Osteoblast (primary cell): ENCODE measurements at places on chromosomes 6 and 20. TPM values are rescaled to one million over a fixed set of nuclear protein-coding genes. Genes with fewer than 3 reads are reported as not detected.

Gene ZBTB9
- total RNA-seq = 4.1 and 4.7 TPM in 2 replicates

Gene SCGN
- not detected in 2 replicates for total RNA-seq

DNA sequence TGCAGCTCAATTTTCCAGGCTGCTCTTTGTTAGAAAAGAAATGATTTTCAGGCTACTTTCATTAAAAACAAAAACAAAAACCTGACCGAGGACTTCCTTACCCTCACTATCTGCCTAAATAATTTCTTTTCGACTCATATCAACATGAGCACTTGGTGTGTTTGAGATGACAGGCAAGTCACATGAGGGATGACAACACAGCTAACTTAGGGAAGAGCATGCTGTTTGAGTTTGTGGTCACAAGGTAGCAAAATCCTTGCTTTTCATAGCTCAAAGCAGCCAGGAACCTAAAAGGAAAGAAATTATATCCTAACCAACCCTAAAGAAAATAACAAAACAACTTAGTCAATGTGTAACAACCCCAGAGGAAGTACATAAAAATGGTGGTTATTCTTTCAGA, 459.5 kb downstream of the KIF16B start:
- DNase-seq = no peak

DNA sequence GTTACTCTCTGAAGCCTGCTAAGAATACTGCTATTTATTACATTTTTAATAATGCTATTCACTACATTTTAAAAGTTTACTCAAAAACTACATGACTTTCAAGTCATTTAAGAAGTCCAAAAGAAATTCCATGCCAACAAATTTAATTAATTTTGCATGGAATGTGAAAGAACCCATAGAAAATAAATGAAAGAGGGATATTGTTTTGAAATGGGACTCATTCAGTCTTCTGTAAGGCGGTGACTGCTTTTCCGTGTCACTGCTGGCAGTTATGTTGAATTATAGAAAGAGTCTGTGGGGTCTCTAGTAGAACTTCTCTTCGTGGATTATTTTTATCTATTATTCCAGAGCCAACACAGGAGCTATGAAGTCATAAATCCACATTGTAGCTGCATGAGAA, 211.2 kb downstream of the LAMA2 start:
- DNase-seq = no peak

DNA sequence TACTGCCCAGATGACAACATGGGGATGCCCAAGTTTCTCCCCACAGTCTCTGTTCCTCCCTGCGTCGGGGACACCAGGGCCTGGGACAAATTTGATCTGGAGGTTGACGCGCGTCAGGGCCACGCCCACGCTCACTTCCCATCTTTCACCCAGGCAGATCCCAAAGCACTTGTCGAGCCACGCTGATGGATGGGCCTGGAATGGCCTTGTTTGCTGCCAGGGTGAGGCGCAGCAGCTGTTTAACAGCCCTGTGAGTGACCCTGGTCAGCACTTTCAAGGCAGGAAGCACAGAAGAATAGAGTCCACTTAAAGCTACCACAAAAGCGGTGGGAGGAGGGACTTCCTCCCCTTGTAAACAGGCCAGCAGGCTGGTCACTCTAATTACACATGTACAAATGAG, 324.7 kb upstream of the JARID2 start:
- DNase-seq = no peak

DNA sequence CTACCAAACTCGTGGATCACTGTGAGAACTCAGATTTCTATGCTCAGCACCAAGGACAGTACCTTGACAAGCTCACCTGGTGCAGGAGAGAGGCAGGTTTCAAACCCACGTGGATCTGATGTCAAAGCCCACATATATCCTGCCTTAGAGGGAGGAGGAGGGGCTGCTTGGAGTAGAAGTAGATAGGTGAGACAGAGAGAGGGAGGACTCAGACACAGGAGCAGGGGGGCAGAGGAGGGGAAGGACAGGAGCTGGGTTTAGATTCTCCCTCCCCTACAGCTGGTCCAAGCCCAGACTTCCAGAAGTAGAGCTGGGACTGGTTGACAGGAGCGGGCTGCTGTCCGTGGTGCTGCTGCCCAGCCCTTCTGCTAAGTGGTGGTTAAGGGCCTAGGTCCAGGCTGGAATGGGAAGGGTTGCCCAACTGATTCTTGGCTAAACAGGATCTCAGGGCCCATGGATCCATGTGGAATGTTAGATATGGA, 77.5 kb downstream of the CDH22 start:
- no peak for DNase-seq

GRCh38 chr20:52937591-52938100, 34.5 kb upstream of the TSHZ2 start:
- no peak for DNase-seq

- DNase-seq = no peak
These were observed 461.8 kb downstream of the CDKAL1 start for GRCh38 chr6:20996099-20996498.

DNA sequence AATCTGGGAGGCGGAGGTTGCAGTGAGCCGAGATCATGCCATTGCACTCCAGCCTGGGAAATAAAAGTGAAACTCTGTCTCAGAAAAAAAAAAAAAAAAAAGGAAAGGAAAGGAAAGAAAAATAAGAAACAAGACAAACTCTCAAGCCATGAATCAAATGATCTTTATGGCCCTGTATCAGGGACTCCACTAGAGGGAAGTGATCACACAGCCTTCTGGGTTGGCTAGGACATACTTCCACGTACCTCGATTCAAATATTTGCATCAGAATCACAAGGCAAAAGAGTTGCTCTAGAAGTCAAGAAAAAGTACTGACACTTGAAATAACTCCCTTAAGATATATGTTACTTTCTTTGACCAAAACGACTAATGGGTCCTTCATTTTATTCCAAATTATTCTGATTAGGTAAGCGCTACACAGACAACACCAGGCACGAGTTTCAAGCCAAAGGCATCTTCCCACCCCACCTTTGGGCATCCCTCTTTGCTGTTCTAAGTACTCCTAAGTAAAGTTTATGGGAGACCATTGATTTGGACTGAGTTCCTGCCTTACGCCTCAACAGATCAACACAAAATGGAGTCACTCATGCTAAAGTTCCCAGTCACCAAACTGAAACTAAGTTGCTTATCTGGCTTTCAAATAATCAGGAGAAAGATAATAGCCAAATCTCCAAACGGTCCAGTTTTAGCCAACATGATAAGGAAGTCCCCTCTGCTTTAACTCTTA, 77.5 kb upstream of the NT5E start:
- no peak for DNase-seq

GRCh38 chr20:58127701-58128111, 100.7 kb downstream of the ANKRD60 start:
- no peak for DNase-seq
